ENCODE measurements at places on chromosomes 7 and 10. TPM values are rescaled to one million over a fixed set of nuclear protein-coding genes. Genes with fewer than 3 reads are reported as not detected.

The GRM3 gene
- not detected for total RNA-seq

The METTL27 gene
- 4.4 TPM for total RNA-seq

The OR2A25 gene
- total RNA-seq = not detected

The PRPS1L1 gene
- total RNA-seq = not detected

The SLC13A4 gene
- not detected for total RNA-seq

The SMKR1 gene
- total RNA-seq = 0.34 TPM

The SEMA3E gene
- total RNA-seq = 1.0 TPM

The MBL2 gene
- total RNA-seq = not detected

The GPR15LG gene
- total RNA-seq = not detected

The PNLIPRP1 gene
- not detected for total RNA-seq

The TWNK gene
- 3.7 TPM for total RNA-seq

The VSTM2A gene
- total RNA-seq = not detected

The UCMA gene
- not detected for total RNA-seq

The ZEB1 gene
- total RNA-seq = 108 TPM

The PRXL2A gene
- total RNA-seq = 263 TPM

The FEZF1 gene
- not detected for total RNA-seq

The INA gene
- under 0.01 TPM for total RNA-seq

The ADAM8 gene
- 0.11 TPM for total RNA-seq

The TMEM176B gene
- not detected for total RNA-seq

The SLC16A9 gene
- total RNA-seq = not detected

The DBNL gene
- total RNA-seq = 99.4 TPM

The ZCWPW1 gene
- 1.2 TPM for total RNA-seq

The RASSF4 gene
- 18.0 TPM for total RNA-seq

The SLC29A3 gene
- 3.0 TPM for total RNA-seq

The STEAP1 gene
- 2.8 TPM for total RNA-seq

The OPALIN gene
- not detected for total RNA-seq

The NODAL gene
- total RNA-seq = not detected

The PON1 gene
- total RNA-seq = not detected

The MUC3A gene
- under 0.01 TPM for total RNA-seq

The PPP1R17 gene
- not detected for total RNA-seq

The TRIM50 gene
- not detected for total RNA-seq

The SPOCK2 gene
- 7.4 TPM for total RNA-seq

All from dermis lymphatic vessel endothelial cell (primary cell).